ENCODE measurements at places on chromosomes 11 and 22.

DNA sequence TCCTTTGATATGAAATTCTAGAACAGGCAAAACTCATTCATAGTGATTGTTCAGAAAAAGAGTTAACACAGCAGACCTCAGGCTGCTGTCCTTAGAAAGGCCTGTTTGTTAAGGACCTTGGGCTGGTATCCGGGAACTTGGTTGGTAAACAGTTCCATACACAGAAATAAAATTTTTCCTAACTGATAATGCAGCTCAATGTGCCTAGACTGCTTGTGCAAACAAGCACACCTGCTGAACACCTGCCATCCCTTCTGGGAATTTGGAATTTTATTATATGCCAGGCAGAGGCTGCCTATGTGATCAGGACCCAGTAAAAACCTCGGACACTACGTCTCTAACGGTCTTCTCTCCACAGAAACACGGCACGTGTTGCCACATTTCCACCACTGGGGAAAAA, 11.5 kb downstream of the THAP12 start:
- no peak for DNase-seq

DNA sequence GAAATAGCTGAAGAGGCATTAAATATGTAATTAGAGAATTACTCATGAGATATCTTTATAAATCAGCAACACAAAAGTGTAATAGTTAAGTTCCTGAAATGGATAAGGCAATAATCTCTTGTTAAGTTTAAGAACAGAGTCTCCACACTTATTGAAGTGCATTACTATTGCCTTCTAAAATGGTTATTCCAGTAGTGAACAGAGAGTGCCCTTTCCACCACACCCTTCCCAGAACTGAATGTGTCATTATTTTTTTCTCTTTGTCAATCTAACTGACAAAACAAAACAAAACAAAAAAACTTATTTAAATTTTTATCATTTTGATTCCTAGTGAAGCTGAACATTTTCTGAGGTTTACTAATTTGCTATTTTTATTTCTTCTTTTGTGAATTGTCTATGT, 9.2 kb upstream of the PRRG4 start:
- no peak for DNase-seq

GRCh38 chr22:20191000-20191515, 40.2 kb upstream of the CCDC188 start:
- no peak for DNase-seq

GRCh38 chr11:2205214-2205720, 33.7 kb upstream of the TH start:
- peak; percentile 5 for DNase-seq

DNA sequence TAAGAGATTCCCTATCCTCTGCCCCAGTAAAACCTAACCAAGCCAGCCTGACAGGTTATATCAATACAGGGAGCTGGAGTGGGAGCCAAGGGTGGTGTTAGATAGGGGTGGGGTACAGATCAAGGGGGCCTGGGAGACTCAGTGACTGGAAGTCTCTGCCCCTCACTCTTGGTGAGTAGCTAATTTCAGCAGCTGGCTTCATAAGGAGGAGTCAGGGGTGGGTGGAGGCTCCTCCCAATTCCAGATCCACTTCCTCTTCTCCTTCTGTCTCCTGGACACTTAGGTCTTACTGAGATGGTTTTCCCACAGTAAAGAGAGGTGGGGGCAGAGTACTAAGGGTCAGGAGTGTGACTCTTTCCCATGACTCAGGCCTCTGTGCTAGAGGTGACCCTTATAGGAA, 1.1 kb upstream of the VSIG2 start:
- no peak for DNase-seq
